Stimulated activated CD4-positive, alpha-beta T cell treated with anti-CD3 and anti-CD28 coated beads, Interleukin-15, amount 100 ng/mL, for 1 hour (primary cell): ENCODE measurements at places on chromosomes 13 and 19.

GRCh38 chr13:84630476-84630875, 748.2 kb upstream of the SLITRK1 start:
- DNase-seq = no peak

DNA sequence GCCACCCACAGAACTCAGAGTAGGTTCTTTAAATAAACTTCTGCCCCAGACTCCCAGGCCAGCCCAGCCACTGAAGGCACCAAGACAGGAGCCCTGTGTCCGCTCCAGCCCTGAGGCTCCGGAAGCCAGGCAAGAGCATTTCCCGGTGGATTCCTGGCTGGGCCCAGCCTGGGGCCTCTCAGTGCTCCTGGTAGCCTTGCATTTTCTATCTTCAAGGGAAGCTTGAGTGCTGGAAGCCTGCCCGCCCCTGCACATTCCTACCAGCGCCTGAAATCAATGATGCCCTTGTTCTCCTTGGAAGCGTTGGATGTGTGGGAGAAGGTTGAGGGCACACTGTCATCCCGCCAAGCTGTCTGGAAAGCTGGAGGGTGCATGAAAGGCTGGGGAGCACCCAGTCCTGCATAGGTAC, 70.3 kb downstream of the ALOX5AP start:
- no peak for DNase-seq

- no peak for DNase-seq
These were observed 33.3 kb upstream of the MYCBP2 start for GRCh38 chr13:77360032-77360685.

DNA sequence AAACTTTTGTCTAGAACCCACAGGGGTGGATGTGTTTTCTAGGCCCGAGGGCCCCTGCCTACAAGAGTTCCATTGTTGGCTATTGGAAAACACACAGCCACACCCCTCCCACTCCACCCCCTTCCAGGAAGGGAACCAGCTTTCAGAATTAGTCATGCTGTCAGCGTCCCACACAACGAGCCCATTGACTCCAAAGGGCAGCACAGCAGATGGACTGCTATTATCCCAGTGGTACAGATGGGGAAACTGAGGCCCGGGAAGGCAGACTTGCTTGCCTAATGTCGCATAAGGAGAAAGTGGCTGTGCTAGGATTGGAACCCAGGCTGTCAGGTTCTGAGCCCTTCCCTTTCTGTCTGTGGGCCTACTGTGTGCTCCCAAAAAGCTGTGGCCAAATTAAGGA, 8.1 kb upstream of the FXYD3 start:
- DNase-seq = no peak

DNA sequence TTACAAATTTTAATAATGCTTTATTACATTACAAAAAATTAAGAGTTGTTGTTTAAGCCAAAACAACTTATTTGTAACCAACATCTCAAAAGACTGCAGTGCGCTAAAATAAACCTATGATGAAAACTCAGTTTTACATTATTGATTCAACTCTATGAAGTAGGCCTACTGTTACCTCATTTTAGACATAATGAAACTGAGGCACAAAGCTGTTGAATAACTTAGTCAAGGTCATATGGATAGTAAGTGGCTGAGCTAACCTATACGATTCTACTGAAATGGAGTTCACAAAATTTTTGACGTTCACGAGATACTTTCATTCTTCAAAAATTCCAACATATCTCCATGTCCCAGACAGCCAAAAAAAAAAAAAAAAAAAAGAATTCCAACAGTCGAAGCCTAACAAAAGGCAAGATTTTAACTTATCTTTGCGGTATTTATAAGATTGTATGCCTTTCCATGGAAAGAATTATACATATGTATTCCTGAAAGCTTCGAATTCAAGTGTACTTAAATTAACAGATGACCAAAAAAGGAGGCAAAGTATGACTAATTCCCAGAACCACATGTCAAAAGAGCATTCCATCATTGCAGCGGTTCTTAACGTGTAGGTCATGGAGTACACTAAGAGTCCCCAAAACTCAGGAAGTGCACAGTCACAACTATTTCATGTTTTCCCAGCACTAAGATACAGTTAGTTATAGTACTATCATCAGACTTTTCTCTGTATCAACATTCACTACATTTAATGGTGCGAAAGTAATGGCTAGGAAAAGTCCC, 69.4 kb downstream of the PSPC1 start:
- DNase-seq = no peak

DNA sequence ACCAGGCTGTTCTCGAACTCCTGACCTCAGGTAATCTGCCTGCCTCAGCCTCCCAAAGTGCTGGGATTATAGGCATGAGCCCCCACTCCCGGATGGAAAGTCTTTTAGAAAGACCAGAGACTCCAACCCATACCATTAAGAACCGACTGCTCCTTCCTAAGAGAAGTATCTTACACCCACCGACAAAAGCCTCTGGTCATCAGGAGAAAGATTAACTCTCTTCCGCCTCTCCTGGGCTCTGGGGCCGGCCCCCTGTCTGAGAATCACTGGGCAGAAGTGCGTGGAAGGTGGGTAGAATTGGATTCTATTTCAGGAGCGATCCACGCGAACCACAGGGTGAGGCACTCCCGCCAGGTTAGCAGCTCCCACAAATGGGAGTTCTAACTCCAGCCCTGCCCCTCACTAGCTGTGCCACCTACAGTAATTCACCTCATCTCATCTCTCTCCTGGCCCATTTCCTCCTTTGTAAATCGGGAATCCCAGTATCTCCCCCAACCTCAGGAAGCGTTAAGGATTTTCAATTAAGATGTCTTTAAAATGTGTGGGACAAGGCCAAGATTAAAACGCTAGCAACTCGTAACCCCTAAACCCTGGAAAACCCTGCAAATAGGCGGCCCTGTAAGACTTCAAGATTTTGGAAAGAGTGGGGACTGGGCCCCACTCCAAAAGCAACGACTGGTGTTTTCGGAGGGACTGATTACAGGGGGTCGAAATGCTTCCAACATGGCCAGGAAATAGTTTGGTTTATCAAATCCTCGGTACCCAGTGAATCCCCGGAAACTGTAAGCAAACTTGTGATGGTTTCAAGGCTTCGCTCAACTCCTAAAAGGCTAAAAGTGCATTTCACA, 1.3 kb downstream of the HNRNPL start:
- no peak for DNase-seq

DNA sequence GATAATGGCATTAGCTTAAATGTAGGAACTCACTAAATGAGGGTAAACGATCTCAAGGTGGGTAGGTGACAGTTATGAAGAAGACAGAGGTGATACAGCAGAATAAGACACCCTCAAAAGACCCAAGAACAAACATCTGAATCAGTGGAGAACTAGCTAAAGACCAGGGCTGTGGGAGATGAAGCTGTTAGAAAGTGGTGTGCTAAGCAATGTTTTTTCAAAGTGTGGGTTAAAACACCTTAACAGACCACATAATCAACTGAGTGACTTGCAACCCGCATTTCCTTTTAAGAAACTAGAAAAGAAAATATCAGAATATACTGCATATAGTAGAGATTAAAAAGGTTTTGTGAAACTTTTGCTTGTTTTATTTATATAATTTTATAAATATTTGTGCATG, 70.0 kb downstream of the ZDHHC20 start:
- no peak for DNase-seq

GRCh38 chr19:40519352-40520322, 52.8 kb downstream of the SPTBN4 start:
- no peak for DNase-seq

DNA sequence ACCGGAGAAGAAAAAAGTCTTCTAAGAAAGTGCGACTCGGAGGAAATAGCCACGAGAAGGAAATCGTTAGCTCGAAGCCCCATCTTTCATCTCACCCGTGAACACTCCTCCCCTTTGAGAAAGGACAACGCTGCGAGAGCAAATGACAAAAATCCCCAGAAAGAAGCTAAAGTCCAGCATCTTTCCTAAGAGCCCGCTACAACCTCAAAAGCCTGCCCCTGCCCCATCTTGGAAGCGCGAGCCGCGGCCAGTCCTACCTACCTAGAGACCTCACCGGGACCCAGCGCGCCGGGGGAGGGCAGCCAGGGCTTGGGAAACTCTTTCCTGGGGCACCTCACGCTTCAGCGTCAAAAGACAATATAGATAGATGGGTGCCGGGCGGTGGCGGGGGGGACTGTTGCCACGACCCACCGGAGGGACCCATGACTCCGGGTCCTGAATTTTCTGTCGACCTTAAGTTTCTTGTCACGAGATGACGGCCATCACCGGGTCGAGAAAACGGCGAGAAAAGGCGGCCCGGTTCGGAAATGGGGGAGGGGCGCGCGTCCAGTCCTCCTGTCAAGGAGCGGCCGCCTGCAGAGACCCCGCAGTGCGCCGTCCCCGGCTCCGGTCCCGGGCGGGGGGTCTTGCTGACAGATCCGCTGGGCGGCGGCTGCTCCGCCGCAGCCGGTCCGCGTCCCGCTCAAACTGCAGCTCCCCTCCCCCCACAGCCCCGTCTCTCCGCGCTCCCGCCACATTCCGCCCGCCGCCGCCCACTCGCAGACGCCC, 65.9 kb downstream of the KCNRG start:
- DNase-seq = peak; percentile 9

DNA sequence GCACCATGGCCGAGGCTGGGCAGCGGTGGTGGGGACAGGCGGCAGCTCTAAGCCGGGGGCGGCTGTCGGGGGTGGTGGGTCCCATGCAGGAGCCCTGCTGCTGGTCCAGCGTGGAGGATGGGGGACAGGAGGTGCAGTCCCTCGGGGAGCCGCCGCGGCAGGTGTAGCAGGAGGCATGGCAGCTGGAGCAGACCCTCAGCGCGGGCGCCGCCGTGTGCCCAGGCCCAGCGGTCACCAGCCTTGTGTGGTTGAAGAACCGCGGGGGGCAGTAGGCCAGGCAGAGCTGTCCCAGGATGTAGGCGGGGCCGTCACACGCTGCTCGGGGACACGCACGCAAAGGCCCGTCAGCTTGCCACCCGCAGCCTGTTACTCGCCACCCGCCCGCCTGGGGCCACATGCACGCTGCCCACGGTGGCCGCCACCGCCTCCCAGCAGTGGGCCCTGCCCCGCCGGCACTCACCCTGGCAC, 2.9 kb upstream of the C19orf25 start:
- DNase-seq = no peak

GRCh38 chr13:36054041-36054440, 77.1 kb downstream of the DCLK1 start:
- no peak for DNase-seq

GRCh38 chr19:45498411-45499195, at the start of gene PPM1N:
Gene PPM1N, plus strand, starts transcription at chr19:45498443. Its CDS starts 30 bp downstream, at chr19:45498473.
- peak; percentile 30 for DNase-seq

DNA sequence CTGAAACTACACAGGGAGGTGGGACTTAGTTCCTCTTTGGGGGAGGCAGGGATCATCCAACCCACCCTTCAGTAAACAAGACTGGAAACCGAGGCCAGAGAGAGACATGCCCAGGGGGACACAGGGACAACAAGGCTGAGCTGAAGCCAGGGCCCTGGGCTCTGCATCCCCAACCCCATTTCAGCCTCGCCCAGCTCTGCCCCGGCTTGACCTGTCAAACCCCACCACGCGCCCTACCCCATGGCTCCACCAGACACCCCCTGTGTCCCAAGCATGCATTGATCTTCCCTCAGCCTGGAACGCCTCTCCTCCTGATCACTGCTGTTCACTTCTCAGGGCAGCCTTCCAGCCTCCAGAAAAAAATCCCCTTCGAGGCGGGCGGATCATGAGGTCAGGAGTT, 2.0 kb upstream of the APC2 start:
- DNase-seq = no peak

- no peak for DNase-seq
These were observed 12.8 kb downstream of the MIR17HG start for GRCh38 chr13:91360246-91360751.

DNA sequence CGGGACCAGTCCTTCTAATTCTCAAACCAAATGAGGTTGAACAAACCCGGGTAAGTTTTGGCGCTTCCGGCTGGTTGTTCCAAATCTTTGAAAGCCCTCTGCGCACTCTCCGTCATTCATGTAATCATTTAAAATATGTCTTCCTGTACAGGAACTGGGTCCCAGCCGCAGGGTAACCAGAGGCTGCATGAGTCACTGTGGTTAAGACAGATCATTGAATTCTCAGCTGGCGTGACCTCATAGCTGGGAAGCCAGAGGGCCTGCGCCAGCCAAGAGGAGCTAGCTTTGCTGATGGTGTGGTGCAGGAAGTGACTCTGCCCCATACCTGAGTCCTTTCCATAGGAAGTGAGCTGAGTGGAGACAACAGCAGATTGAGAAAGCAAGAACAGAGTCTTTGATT, 135.2 kb downstream of the TSHZ3 start:
- DNase-seq = peak; percentile 58

DNA sequence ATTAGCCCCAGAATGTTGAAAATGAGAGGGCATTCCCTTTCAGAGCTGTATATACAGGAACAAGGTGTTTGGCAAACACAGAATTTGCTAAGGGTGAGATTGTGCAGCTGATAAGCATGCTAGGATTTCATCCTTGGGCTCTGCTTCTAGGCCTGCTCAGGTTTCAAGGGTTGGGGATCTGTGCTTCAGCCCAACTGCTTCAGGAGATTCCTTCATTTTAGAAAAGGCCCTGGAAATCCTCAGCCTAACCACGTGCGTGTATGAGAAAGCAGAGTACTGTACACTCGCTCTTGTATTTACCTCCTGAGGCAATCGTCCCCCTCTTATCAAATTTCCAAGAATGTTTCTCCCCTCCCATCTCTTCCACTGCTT, 291.6 kb upstream of the ARGLU1 start:
- DNase-seq = no peak

- DNase-seq = no peak
These were observed 570.5 kb upstream of the ARGLU1 start for GRCh38 chr13:107138486-107138885.

DNA sequence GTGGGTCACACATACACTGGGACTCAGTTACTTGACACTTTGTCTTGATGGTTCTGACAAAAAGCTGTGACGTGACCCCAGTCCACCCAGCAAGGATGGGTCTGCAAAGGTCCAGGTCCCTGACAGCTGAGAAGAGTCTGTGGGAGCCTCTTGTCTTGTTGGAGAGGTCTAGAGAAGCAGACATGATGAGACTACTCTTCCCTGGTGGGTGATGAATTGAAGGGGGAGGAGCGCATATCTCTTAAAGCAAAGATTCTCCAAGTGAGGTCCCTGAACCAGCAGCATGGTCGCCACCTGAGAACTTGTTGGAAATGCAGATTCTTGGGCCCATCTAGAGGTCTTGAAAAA, 78.5 kb upstream of the MEDAG start:
- no peak for DNase-seq

GRCh38 chr13:48431987-48432615, 19.2 kb upstream of the LPAR6 start:
- no peak for DNase-seq

GRCh38 chr19:32652894-32653598, 21.9 kb downstream of the ANKRD27 start:
- no peak for DNase-seq

- DNase-seq = no peak
These were observed 7.5 kb upstream of the B3GLCT start for GRCh38 chr13:31192306-31192705.
